Karpas-422 (cell line): ENCODE measurements at places on chromosomes 11 and 22. TPM values are rescaled to one million over a fixed set of nuclear protein-coding genes. Genes with fewer than 3 reads are reported as not detected.

CASP5 gene
- total RNA-seq = not detected in 2 replicates

TIMP3 gene
- not detected in 2 replicates for total RNA-seq

DNA sequence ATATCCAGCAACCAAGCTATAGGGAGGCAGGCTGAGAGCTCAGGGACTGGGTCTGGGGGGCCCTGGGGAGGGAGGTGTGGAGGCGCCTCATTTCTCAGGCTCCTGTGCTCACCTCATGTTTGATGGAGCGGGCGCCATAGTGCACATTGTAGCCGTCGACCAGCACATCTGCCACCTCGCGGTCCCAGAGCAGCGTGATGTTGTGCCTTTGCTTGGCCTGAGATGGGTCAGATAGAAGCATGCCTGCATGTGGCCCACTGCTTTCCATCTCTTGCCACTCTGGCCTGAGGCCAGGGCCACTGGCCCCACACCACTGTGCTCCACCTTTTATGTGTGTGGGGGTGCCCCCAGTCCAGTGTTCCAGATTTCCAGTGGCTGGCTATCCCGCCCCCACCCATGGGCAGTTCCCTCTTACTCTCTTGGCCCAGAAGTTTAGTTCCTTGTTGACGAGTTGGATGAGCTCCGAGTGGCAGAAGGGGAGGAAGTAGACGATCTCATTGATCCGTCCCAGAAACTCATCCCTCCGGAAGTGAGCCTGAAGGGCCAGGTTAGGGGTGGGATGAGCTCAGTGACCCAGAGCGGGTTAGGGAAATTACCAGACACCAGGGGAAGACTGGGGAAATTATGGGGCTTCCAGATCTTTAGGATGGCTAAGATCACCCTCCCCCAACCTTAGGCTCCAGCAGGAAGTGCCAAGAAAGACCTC lies 50.1 kb upstream of the PHOX2A start:
- H3K4me3 ChIP-seq = no peak overlapping the region
- no peak for DNase-seq
- no peaks in the 10 kb centered on the region for H3K36me3 ChIP-seq
- H3K4me1 ChIP-seq = no peaks in the 10 kb centered on the region
- H3K27ac ChIP-seq = no peak overlapping the region

- DNase-seq = no peak
- no peak overlapping the region for H3K4me3 ChIP-seq
- H3K36me3 ChIP-seq = no peaks in the 10 kb centered on the region; the same call in 1 of the 2 replicates
- no peaks in the 10 kb centered on the region for H3K27me3 ChIP-seq
- H3K27ac ChIP-seq = no peak overlapping the region
- H3K4me1 ChIP-seq = peaks cover 94% of the 10 kb centered on the region
These were observed 19.3 kb downstream of the MYH9 start for GRCh38 chr22:36368359-36368983.

GRCh38 chr11:33063326-33063881 lies 24.0 kb downstream of the TCP11L1 start:
- peaks cover 14% of the 10 kb centered on the region for H3K36me3 ChIP-seq
- H3K4me1 ChIP-seq = peaks cover 66% of the 10 kb centered on the region
- no peak for DNase-seq
- no peaks in the 10 kb centered on the region for H3K27me3 ChIP-seq

- H3K36me3 ChIP-seq = no peaks in the 10 kb centered on the region
- no peak overlapping the region for H3K4me3 ChIP-seq
- H3K27me3 ChIP-seq = no peaks in the 10 kb centered on the region
- H3K27ac ChIP-seq = no peak overlapping the region
- DNase-seq = peak; percentile 63
These were observed 44.2 kb downstream of the LMO1 start for GRCh38 chr11:8219257-8220021.
